ENCODE measurements at places on chromosomes 1 and 21.

DNA sequence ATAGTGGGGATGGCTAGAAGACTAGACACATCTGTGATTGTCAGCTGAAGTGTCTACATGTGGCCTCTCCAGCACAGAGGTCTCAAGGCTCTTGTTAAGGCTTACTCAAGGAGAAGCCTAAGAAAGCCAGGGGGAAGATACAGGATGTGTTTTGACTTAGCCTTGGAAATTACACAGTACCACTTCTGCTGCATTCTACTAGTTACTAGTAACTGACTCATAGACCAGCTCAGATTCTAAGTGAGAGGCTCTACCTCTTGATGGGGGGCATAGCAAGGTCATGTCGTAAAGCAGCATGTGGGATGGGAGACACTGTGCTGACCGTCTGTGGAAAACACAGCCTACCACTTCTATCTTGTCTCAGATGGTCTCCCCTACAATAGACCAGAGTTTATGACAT is 99.5 kb downstream of the UBE2U start:
- DNase-seq: no peak

- DNase-seq: no peak
These were observed 13.3 kb downstream of the GPR157 start for GRCh38 chr1:9115351-9116205.

GRCh38 chr1:16250524-16251251 is 13.7 kb upstream of the CPLANE2 start:
- DNase-seq: no peak

GRCh38 chr1:79587229-79587628 is 580.7 kb upstream of the ADGRL4 start:
- DNase-seq: no peak

- DNase-seq: no peak
These were observed 6.1 kb downstream of the NPL start for GRCh38 chr1:182795563-182796228.

DNA sequence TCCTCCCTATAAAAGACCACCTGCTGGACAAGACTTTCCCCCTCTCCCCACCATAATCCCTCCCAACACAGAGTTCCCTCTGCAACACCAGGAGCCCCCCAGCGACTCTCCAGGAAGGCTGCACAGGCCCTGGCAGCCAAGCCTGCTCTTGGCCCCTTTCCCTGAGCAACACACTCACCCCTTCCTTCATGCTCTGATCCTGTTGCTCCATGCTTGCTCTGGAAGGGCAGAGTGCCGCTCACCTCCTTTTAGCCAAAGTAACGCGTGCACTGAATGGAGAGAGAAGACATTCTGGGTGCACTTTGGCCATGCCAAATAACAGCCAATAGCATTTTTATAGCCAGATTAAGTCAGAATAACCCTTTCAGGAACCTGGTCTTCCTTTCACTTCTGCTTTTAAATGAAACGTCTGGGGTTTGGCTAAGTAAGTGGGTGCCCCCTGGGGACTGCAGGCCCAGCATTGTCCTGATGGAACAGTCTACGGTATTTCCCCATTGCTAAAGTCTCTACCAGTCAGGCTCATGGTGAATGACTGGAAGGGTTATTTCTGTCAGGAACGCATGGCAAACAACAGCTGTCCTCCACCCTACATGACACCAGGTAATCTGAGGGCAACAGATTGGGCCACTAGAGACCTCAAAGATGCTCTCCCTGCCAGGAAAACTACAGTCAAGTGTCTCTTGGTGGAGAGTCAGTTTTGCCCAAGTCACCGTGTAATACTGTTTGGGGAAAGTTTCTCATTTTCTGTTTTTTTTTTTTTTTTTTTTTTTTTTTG is at the start of gene SLC2A5:
TSS of gene SLC2A5 (minus strand) at position 310 of the 775 bp plus-strand sequence. CDS start at position 211, 99 bp downstream.
- DNase-seq: no peak

- no peak for DNase-seq
These were observed 155.7 kb downstream of the TNFSF18 start for GRCh38 chr1:172895050-172895460.

- DNase-seq: no peak
These were observed 80.9 kb downstream of the ABCA4 start for GRCh38 chr1:94039871-94040569.

DNA sequence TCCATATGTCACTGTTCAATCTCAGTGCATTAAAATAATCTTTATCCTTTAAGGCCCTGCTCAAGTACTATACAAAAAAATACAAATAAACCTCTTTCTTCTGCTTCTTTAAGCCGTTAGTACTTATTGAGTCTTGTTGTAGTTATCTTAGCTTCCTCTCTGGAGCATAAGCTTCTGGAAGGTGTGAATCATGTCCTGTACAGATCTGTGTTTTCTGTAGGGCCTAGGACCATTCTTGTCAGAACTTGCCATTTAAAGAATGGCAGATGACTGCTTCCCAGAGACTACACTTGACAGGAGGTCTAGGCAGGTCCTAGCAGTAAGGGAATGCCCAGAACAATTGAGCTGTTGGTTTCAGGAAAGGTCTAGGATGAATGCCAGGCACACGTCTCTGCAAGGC is 12.9 kb downstream of the NEK7 start:
- no peak for DNase-seq

- DNase-seq: no peak
These were observed 144.7 kb upstream of the KIF26B start for GRCh38 chr1:245010018-245010614.

GRCh38 chr1:202692959-202693555 is 17.2 kb downstream of the SYT2 start:
- peak; percentile 47 for DNase-seq

DNA sequence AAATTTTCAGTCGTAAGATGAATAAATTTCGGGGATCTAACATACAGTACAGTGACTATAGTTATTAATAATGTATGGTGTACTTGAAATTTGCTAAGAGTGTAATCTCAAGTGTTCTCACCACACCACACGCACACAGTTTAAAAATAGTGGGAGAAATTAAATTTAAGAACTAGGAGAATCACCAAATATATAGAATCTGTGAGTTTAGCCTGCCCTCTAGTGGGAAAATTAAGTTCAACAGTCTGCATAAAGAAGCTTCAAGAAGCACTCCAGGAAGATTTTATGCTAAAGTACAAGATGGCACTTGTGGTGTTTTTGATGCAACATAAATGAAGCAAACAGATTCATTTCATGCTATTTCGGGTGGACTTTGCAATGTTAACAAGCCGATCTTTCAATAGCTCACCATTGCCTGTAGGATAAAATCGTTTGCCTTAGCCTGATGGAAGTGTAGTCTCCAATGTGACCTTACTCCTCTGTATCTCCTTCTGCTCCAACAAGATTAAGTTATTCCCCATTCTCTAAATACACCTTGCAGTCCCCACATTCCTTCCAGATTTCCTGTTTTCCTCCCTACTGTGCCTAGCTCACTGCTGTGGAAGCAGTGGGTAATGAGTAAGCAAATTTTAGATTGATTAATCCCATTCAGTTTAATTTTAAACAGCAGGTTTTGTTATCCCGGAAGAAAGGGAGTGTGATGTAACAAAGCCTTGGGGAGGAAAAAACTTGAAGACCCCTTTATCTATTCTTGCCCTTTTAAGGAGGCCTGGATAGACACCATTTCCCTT is 8.7 kb upstream of the PIK3C2B start:
- DNase-seq: peak; percentile 67

GRCh38 chr1:230049731-230050130 is 17.3 kb upstream of the GALNT2 start:
- DNase-seq: no peak

DNA sequence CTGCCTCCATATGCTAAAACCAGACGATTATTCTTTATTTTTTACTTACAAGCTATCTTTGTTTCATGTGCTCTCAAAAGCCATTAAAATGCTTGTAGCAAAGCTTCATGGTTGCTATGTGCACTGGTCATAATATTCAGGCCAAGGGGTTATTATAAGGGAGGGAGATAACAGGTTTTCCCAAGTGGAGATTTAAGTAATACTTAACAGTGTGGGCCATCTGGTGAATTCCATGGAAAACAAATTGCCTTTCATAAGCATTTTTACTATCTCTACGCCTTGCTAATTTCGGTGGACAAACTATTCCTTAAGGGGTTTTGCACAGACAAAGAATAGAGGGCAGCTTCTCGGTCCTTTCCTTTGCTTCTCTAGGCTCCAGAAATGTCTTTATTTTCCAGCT is 137.8 kb downstream of the NUF2 start:
- no peak for DNase-seq

DNA sequence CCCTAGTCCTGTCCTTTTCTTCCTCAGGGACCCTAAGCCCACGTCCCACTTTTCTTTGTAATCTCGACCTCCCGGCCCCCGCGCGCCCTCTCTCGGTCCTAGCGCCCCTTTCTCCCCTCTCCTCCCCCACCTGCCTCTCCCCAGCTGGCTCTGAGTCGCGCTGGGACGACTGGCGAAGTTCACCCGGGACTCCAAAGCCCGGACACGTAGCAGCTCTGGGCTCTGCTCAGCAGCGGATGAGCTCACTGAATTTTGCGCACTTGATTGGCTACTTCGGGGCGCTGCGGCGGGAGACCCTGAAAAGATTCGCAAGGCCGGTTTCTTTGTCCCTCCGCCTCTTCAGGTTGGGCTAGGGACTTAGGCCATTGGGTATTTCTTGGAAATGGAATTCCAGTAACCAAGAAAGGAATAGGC is 16.3 kb upstream of the ACKR1 start:
- no peak for DNase-seq
